ENCODE measurements at places on chromosomes 7 and 10.

DNA sequence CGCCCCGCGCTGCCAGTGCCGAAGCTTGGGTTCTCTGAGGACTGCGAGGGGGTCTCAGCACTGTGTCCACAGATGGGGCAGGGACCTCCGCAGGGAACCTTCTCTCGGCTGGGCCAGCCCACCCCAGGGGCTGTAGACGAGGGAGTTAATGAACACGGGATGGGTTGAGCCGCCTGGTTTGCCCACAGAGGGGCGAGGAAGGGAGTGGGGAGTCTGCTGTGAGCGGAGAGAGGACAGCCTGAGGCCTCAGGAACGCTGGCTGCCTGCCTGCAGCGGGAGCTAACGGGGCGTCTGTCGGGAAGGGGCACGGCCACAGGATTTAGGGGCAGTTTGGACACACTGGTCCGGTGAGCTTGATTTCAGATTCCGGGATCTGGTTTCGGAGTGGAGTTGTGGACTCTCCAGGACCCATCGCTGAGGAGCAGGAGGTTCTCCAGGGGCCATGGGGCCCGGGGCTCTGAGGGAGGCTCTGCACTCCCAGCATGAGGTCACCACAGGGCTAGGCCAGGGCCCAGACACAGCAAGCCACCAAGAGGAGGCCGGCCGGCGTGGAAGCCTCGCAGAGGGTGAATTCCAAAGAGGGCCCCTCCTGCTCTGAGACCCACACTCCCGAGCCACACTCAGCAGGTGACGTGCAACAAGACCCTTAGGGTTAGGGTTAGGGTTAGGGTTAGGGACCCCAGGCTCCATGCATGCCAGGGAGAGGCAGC, 19.0 kb upstream of the FAM20C start:
- DNase-seq, result no peak

- DNase-seq, result no peak
Measured at GRCh38 chr7:28598586-28598985, 186.3 kb downstream of the CREB5 start.

- no peak for DNase-seq
Measured at GRCh38 chr7:50657912-50658311, 92.7 kb upstream of the DDC start.

DNA sequence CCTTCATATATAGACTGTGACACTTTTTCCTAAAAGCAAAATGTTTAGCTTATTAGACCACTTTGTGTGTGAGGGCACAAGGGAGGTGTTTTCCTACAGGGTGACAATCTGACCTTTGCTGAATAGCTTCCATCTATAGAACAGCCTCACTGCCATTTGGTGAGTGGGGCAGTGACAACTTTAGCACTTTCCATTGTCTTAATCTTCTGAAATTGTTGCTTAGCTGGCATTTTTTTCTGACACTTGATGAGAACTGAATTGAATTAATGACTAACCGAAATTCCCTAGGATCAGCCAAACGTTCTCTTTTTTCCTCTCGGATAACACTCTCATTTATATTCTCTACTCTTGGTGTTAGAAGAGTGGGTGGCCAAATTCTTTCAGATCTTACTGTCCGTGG, 30.2 kb downstream of the KDM7A start:
- DNase-seq, result no peak

- DNase-seq, result no peak
Measured at GRCh38 chr7:25726170-25726780, 425.7 kb upstream of the NFE2L3 start.

DNA sequence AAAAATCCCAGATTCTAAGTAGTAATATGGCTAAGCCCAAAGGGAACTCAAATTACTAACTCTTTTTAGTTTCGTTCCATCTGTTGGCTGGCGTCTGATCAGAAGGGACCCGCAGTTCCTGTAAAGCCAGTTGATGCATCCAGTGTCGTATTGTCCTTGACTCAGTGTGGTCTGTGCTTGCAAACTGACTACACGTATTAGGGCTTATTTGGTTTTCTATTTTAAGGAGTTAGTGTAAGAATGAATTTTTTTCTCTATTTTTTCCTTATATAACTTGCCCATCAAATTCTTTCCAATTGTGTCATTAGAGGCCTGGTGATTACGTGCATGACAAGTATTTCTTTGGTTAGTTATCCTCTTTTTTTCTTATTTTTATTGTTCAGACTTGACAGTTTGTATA, 9.7 kb downstream of the ABCA13 start:
- no peak for DNase-seq

- DNase-seq, result no peak
Measured at GRCh38 chr7:84675633-84676034, 481.0 kb upstream of the SEMA3A start.

GRCh38 chr7:51101111-51101757, 215.4 kb downstream of the COBL start:
- DNase-seq, result no peak

DNA sequence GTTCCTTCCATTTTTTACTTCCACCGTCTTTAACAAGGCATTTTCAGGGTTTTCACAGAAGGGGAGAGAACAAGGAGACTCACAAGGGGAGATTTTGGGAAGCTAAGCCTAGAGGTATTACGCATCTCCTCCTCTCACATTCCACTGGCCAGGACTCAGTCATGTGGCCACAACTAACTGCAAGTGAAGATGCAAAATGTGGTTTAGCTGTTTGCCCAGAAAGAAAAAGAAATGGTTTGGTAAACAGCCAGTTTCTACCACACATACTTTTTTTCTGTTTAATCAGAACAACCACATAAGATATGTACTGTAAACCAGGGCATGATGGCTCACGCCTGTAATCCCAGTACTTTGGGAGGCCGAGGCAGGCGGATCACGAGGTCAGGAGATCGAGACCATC, 21.4 kb upstream of the HELLS start:
- DNase-seq, result no peak
